HuH-7.5 (cell line): ENCODE measurements at places on chromosomes 16 and 17.

GRCh38 chr17:78563189-78564145 is 13.7 kb downstream of the DNAH17 start:
- DNase-seq, result no peak

DNA sequence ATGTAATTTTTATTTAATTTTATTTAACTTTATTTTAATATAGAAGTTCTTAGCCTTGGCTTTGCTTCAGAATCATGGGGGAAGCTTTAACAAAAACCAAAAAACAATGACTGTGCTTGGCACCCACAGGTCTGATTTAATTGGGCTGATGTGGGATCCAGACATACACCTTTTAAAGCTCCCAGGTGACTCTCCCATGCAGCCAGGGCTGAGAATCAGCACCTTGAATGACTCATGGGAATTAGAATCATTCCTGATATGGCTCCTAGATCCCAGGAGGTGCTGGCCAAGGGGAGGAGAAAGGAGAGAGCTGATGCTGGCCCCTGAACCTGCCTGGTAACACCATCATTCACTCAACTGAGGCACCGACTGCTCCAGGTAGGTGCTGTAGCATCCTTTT is 240.7 kb downstream of the PARN start:
- no peak for DNase-seq

GRCh38 chr16:7268182-7268581 is 64.5 kb upstream of the RBFOX1 start:
- DNase-seq, result no peak

- DNase-seq, result no peak
These were observed 8.9 kb downstream of the GNGT2 start for GRCh38 chr17:49201481-49201927.

DNA sequence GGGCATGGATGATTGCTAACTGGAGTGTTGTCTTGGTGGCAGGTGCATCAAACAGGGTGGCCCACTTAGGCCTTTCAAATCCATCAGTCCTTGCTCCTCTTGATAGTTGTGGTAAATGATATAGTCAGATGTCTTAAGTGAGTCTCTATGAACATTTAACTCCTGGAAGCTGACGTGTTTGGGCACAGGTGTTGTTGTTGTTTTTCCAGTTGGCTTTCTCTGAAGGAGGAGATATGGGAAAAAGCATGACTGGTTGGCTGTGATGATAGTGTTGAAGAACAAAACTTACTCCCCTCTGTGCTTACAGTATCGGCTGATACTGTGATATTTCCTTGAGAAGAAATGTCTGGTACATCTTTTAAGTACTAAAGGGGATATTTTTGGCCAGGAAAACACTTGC is 18.0 kb downstream of the TNRC6A start:
- DNase-seq, result no peak

DNA sequence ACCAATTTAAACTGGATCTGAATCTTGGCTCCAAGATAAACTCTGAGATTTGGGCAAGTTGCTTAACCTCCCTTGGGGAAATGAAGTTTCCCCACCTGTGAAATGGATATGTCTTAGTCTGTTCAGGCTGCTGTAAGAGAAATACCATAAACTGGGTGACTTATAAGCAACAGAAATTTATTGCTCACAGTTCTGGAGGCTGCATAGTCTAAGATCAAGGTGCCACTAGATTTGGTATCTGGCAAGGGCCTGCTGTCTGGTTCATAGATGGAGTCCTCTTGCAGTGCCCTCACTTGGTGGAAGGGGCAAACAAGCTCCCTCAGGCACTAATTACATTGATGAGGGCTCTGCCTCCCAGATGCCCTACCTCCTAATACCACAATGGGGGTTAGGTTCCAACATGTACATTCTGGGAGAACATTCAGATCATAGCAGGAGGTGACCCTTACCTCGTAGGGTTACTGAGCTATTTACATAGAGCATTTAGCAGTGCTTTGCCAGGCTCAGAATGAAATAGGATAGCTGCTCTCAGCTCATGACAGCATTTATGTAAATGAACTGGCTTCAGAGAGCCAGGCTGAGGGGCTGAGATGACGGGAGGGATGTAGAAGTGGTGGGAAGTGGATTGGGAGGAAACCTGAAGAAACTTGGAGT is 83.9 kb downstream of the SPECC1 start:
- DNase-seq, result no peak

DNA sequence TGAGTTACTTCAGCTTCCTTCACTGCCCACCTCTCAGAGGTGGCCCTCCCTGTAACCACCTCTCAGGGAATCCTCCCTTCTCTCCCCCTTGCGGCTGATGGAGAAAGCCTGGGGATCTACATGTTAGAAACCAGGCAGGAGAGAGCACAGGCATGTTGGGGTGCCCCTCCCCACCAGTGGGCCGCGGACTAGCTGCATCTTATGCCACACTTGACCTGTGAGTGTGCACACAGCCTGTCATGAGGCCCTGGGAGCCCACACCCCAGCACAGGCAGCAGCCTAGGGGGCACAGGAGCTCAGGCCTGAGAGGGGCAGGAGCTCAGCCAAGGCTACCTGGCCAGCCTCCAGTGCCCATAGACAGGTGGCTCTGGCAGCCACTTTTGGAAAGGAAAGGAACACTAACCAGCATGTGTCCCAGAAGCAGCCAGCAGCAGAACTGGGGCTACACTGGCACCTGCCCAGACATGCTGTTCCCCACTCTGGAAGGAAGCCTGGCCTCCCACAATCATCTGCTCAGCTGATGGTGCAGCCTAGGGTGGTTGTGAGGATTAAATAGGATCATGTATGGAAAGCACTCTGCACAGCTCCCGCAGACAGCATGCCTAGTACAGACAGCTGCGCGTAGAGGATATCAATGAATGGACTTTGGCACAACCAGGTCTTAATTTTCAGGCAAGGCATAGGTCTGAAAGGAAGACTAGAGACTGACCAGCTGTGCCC is 60.5 kb downstream of the TMEM132E start:
- no peak for DNase-seq

- peak; percentile 43 for DNase-seq
These were observed 761 bp downstream of the GAN start for GRCh38 chr16:81315271-81316175.
